ENCODE measurements at places on chromosomes 12 and 14.

GRCh38 chr12:5348491-5348890 is 83.4 kb upstream of the NTF3 start:
- DNase-seq: no peak

DNA sequence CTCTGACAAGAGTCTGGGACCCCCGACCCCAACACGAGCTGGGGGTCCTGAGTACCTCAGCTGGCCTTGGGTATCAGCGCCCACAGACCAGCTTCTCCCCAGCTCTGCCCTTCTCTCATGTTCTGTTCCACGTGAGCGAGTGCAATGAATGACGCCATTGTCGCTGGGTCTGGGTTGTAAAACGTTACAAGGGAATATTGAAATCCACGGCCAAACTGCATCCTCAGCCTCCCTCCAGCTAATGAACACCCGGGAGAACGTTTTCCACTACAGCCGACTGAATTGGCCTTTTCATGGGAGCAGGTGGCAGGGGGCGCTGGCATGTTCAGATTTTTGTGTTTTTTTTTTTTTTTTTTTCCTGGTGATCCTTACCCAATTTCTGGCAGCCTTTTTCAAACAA is 34.7 kb downstream of the TBX5 start:
- DNase-seq: no peak

DNA sequence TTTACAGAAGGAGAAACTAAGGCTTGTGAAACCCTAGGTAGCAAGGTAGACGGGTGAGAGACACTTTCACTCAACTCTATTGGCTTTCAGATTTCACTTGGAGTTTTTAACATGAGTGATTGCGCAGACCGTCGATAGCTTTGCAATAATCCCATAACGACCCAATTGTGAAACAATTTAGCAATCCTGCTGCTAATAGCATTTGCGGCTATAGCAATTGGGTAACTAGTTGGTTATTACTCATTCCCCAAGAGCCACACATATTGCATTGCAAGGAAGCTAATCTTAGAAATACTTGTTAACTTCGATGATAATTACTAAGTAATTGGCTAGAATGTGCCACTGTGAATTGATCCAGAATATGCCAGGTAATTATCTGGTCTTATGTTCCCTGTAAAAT is 159.9 kb upstream of the NOS1 start:
- DNase-seq: no peak

DNA sequence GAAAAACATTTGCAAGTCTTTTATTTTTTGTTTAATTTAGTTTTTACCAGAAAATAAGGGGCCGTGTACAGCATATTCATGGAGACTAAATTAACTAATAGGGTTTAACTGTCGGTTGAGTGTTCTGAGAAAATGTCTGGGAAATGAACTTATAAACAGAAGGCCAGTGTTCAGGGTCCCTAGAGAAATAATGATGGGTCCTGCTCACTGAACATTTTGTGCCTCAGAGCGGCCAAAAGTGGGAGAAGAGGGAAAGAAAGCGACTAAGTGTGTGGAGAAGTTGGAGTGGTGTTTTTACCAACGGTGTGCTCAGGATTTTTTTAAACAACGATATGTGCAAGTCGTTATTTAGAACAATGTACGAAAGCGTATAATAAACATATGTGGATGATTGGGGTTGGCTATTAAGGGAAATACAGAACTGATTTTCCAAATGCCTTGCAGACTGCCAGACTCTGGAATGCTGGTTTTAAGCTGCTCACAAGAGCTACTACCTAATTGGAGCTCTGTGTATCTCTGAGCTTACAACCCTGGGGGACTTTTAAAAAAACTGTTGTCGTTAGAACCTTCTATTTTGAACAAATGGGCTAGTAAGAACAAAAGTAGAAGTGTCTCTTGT is 166.7 kb downstream of the SLC38A4 start:
- DNase-seq: no peak

DNA sequence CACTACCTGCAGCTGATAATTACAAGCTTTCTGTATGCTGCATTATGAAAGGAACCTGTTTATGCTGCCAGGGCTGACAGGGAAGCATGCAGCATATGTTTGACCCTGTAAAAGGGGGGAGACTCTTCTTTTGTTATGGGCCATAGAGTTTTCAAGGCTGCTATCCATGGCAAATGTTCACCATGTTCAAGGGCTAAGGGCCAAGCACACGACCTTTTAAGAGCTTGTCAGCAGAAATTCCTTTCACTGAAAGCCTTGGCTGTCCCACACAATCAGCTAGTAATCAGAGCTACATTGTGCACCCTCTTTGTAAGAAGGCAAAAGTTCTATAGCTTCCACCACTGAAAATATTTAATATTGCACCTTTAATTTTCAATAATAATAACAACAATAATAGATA is 74.2 kb upstream of the MBIP start:
- DNase-seq: no peak

- DNase-seq: no peak
These were observed 32.7 kb upstream of the RIN3 start for GRCh38 chr14:92480856-92481255.

DNA sequence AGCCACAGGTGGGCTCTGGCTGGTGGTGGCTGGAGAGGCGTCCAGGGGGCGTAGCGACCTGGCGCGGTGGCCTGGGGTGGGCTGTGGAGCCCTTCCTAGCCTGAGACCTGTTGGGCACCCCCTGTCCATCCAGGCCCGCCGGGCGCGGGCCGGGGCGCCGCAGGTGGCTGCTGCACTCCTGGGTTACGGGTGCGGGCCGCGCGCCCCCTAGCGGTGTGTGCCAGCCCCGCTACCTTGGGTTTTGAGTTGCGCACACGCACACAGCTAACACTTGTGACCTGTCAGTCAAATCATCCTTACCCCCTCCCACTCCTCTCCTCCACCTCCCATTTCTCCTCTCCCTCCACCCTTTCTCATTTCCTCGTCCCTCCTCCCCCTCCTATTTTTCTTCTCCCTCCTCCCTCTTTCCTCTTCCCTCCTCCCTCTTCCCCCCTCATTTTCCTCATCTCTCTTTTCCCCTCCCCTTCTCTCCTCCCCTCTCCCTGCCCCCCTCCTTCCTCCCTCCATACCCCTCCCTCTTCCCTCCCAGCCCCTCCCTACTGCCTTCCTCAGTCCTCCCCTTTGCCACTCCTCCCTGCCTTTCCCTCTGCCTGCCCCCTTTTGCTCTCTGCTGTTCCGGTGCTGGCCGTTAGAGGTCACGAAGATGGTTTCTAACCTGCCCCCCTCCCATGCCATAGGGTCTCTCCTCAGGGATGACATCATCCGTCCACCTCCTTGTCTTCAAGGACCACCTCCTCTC is 2.3 kb downstream of the MEG3 start:
- DNase-seq: no peak

DNA sequence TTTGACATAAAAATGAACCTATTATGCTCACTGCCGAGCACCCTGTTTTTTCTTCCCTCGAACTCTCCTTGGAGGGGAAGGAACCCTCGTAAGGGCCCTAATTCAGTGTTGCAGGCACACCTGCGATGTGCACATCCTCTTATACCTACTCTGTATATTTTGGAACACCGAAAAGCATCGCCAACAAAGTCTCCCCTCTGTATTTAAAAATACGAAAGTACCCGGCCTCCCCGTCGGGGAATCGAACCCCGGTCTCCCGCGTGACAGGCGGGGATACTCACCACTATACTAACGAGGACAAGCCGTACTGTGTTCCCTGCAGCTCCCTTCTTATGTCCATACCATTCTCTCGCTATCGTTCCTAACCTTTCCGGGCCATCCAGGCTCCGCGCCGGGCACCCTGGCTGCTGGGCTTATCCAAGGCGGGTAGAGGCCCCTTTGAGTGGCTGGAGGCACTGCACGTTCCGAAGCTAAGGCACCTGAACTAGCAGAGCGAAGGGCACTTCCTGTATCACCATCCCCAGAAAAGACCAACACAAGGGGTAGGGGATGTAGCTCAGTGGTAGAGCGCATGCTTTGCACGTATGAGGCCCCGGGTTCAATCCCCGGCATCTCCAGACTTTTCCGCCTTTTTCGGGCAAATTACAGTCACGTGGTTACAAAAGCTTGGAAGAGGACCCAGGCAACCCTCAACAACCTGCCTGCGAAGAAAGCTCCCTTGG is 25.1 kb upstream of the UBC start:
- peak; percentile 87 for DNase-seq

DNA sequence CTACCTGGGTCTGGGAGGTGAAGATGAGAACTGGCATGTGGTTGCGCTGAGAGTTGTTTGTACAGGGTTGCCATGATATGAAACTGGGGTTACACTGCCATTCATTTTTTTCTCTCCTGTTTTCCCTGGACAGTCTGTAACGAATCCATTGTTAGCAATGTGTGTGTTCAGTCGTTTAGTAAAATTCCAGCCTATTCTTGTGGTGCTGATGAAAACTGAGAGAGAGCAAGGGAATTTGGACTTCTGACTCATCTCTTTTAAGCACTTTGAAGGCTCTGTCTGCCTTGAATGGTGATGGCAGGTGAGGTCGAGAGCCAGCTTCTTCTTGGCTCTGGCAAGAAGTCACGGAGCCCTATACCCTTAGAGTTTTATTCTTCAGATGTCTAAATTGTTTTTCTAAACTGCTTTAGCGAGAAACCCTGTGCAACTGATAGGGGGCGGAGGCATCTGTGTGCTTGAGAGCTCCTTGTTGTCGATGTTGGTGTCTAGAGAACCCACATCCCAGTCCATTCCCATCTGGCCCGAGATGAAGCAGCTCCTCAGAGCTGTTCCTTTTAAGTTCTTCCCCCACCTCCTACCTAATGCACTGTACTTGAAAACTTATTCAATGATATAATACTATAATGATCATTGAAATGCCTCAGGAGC is 204.4 kb downstream of the TMX1 start:
- DNase-seq: no peak

- DNase-seq: no peak
These were observed 38.9 kb downstream of the DMAC2L start for GRCh38 chr14:50350975-50351374.

DNA sequence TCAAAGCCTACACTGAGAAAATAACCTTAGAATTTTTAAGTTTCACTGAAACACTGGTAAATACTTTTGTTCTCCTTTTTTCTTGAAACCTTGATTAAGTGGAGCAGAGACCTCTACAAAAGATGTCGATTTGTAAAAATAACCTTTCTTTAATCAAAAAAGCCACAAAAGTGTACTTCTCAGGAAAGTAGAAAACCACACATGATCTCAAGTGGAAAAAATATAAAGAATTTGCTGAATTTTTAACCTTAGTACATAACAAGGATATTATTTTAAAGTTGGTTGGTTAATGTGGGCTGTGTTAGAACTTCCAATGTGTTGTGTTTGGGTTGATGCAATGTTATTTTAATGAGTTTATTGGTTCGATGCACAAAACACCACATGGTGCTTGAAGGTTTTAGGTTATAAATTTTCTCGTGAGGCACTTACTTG is 8.6 kb downstream of the LGR5 start:
- DNase-seq: no peak

- DNase-seq: no peak
These were observed 47.7 kb downstream of the SERPINA3 start for GRCh38 chr14:94659901-94660300.

GRCh38 chr12:97805146-97805545 is 342.5 kb downstream of the RMST start:
- DNase-seq: no peak

- DNase-seq: no peak
These were observed 78.0 kb downstream of the LRRC74A start for GRCh38 chr14:76904100-76904739.

DNA sequence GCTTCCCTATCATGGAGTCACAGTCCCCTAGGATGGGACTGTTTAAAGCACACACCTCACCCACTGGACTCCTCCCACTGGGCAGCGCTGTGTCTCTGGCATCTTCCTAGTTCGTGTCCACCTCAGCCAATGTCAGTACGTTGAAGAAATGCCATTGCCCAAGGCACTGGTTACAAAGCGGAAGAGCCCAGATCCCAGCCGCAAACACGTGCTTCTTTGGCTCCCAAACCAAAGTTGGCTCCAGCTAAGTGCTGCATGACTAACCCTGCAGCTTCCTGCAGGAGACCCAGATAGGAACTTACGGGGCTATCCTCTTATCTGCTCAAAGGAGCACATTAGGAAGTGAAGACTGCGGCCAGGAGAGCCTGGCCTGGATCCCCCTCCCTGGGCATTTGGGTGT is 9.3 kb downstream of the SYNE3 start:
- peak; percentile 53 for DNase-seq

DNA sequence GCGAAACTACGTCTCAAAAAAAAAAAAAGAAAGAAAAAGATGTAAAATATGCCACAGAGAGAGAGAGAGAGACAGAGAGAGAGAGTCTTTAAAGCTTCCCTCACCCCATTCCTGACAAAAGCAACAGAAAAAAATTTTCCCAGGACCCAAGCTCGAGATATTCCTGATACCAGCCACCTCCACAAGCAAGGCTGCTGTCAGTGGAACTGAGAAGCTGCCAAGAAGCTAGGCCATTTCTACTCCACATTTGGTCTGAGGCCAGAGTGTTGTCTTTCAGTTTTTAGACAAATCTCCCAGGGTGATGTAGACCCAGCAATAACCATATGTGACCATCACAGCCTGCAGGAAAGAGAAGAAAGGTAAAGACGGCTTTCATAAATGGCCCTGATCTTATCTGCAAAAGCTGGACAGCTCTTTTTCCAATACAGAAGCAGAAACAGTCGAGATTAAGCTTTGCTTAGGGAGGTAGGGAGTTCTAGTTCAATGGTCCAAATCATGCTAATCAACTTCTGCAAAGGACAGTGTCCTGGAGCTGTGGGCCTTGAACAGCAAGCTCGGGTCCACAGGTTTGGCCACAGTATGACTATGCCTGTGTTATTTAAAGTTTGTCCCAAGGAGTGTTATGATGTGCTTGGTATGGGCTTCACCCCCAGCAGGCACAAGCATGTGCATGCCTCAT is 130.3 kb upstream of the NUDT4 start:
- no peak for DNase-seq

GRCh38 chr12:58719161-58719560 is 201.1 kb downstream of the LRIG3 start:
- DNase-seq: no peak

- DNase-seq: no peak
These were observed 49.2 kb upstream of the CNOT2 start for GRCh38 chr12:70194076-70194475.

Data from CD4-positive, alpha-beta T cell treated with Interleukin-1 beta for 1 hour (primary cell).